ENCODE measurements at places on chromosomes 11 and 22.
A peak's percentile ranks its signal among the peaks of the same experiment; 100 is the strongest.

DNA sequence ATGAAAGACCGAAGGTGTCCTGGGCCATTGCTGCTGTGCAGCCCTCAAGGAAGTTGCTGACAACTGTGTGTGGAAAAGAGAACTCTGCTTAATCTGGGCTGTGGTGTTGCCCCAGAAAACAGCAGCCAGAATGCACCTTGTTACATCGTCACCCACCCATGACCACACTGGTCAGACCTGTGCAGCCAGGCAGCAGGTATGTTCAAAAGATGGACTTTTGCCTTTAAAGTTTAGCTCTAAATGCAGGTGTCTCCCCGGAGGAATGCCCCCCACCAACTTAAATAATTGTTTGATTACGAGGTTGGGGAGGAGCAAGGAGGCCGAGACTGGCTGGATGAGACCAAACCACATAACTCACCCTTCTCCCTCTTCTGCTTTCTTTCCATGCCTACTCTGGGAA lies 15.3 kb upstream of the POLA2 start:
- DNase-seq = no peak

GRCh38 chr11:118142809-118143208 lies 9.8 kb downstream of the SCN4B start:
- DNase-seq = peak; percentile 71

GRCh38 chr11:102983486-102983885 lies 28.0 kb upstream of the MMP13 start:
- no peak for DNase-seq

- DNase-seq = peak; percentile 69
Measured at GRCh38 chr11:128391811-128392210, 195.5 kb downstream of the ETS1 start.

- DNase-seq = no peak
Measured at GRCh38 chr11:85787809-85788760, 22.9 kb downstream of the SYTL2 start.

DNA sequence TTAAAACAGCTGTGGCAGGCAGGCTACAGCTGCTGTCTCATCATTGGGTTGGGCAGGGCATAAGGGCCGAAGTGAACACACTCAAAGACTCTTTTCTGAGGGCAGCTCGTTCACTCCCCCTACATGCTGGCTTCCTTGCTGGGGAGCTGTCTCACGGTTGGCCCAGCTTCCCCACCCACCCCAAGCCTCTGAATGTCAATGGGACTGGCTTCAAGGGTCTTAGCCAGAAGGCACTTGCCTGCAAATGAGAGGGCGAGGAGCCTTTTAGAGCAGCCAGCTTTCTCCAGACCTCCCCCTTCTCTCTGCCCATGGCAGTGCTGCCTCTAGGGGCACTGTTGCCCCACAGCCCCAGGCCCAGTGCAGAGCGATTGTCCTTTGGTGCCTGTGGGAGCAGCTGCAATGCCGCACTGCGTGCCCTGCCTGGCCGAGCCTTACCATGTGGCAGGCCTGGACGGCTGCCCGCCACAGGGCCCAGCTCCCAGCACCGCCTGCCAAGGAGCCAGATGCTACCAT lies 94.7 kb upstream of the RASSF10 start:
- peak; percentile 90 for DNase-seq

DNA sequence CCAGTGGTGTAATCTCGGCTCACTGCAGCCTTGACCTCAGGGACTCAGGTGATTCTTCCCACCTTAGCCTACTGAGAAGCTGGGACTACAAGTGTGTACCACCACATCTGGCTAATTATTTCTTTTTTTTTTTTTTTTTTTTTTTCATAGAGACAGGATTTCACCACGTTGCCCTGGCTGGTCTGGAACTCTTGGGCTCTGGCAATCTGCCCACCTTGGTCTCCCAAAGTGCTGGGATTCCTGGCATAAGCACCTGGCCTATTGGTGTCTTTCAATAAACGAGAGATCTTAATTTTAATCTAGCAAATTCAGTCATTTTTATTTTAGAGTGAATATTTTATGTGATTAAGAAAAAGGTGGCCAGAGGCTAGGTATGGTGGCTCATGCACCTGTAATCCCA lies 40.1 kb downstream of the DGCR2 start:
- no peak for DNase-seq

DNA sequence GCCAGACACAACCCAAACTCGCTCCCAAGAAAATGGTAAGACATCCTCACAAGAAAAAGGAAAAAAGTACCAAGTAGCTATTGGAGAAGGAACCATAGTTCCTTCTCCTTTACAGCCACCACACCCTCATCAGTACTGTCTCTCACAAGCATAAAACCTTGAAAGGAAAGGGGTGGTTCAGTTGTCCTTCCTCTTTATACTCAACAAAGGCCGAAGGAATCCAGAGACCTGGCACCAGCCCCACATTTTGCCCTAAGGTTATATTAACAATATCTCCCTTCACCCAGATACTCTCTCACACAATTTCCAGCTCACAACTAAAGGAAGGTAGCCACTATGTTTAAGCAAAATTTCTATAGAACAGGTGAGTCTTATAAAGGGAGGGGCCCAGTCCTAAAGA lies 8.5 kb downstream of the FHIP1B start:
- DNase-seq = no peak

DNA sequence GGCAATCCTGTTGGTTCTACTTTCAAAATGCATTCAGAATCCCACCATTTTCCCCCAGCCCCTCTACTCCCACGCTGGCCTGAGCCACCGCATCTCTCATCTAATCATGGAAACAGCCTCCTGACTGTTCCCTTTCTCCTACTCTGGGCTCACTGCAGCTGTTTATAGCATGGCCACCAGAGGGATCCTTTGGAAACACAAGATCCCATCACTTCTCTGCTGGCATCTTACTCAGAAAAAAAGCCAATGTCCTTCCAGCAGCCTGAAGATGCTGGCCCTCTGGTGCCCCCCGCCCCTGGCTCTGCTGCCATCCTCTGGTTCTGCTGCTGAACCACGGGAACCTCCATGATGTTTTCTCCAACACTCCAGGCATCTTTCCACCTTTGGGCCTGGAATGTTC lies 11.1 kb downstream of the MS4A8 start:
- DNase-seq = peak; percentile 60

GRCh38 chr11:15852179-15852578 lies 504.2 kb downstream of the SOX6 start:
- no peak for DNase-seq

- no peak for DNase-seq
Measured at GRCh38 chr11:68581439-68581838, 102.9 kb upstream of the GAL start.

GRCh38 chr11:70026726-70027125 lies 51.4 kb upstream of the ANO1 start:
- DNase-seq = peak; percentile 12

DNA sequence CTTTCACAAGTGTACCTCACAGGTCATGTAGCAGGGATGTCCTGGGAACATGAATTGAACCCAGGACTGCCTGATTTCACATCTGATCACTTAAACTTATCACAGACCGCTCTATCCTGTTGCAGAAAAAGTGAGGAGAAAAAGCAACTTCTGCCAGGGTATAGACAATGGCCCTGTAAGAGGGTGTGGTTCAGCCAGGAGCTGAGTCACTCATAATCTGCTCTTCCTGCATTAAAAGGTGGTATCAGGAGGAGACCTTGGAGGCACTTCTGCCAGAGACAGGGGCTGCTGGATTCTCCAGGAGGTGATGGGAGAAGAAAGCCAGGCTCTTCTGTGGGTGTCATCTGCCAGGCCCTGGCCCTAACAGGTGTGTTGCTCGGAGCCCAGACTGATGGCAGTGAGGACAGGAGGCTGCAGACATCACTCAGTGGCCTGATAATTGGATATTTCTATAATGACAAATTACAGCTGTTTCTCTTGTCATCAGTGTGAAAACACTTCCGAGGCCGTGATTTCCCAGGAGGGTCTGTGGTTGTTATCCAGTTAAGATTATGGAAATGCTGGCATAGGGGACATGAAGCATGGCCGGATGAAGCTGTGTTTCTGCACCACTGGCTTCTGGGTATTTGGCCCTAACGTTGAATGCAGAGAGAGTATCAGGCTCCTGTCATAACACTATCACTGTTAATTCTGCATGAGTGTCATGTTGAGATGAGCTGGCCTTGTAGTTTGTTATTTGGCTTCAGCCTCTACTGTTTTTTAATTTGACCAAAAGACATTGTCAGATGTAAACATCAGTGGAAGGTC lies 125.1 kb upstream of the ZBED5 start:
- no peak for DNase-seq

DNA sequence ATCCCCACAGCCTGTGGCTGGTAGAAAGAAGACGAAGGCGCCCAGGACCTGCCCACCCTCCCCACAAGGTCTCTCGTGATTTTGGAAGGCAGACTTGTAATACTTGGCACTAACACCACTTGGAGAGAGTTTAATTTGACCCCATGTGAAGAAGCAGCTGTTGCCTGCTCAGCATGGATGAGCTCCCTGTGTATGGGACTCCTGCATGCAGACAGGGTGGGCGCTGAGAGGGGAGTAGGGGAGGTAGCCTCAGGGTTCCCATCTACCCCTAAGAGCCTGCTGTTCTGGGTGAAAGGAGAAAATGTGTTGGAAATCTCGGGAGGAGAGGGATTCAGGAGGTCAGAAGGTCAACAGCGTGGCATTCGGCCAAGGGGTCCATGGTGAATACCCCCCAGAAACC lies 625.9 kb downstream of the TBC1D22A start:
- DNase-seq = no peak

DNA sequence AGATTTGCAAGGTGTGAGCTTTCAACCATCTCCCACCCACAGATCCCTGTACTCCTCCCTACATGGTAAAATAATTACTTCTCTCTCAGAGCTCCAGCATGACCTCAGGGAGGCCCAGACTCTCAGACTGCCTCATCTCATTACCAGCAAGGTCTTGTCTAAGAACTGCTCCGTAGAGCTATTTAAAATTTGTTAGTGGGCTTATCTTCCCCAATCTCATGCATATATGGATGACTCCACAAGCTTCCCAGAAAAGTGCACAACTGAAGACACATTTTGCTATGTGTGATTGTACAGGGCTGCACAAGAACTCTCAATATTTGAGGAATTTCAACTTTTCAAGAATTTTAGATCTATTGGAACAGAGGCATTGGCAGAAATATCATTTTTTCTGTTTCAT lies 230.3 kb downstream of the CSNK2A3 start:
- no peak for DNase-seq

- DNase-seq = no peak
Measured at GRCh38 chr11:86369668-86370067, 5.0 kb upstream of the CCDC81 start.

DNA sequence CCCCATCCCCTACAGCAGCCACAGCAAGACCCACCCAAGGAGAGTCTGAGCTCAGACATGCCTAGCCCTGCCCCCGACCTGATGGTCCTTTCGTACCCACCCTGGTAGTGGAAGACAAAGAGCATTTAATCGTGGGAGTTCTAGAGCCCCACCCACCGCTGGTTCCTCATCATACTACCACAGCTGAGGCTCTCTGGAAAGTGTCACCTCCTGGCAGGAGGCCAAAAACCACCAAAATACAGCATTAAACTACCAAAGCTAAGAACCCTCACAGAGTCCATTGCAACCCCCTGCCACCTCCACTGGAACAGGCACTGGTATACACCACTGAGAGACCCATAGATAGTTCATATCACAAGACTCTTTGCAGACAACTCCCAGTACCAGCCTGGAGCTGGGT lies 311.1 kb downstream of the TENM4 start:
- DNase-seq = peak; percentile 40

DNA sequence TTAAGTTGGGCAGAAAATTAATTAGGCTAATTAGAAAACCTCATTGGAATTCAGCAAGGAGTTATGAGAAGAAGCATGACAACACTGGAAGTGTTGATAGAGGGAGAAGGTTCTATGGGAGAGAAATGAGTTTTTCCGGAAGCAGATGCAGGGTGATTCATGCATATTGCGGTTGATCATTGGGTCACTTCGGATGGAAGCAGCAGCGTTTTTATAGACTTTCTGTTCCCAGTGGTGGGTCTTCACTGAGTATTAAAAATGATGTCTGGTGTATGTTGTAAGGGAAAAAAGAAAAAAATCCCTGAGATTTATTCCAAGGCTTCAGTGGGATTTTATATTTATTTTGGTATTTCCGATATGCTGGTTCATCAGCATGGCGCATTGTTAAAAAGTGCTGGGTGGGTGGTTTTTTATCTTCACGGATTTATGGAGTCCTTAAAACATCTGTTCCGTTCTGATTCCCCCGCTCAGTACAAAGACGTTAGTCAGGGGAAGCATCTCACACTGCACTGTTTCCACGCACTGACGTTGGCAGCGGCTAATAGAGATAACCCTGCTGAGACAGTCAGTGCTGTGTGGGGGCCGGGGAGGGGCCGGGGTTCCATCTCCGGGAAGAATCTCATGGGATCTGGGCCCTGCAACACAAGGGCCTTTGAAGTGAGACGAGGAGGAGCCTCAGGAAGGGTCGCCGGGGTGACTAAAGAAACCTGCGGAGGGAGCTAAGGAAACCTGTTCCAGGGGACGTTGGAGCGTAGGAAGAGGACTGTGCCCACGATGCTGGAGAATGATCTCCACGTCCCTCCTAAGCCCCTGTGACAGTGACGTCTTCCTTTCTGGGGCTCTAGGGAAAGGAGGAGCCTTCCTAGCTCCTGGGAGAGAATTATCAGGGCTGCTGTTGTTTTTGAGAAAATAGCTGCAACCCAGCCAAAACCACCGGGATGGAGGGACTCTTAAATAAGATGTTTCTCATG lies 390.0 kb downstream of the NTM start:
- peak; percentile 79 for DNase-seq

- DNase-seq = no peak
Measured at GRCh38 chr11:11524436-11525061, 97.3 kb downstream of the GALNT18 start.

GRCh38 chr22:43260331-43261231 lies 73.6 kb upstream of the TTLL12 start:
- DNase-seq = peak; percentile 70

DNA sequence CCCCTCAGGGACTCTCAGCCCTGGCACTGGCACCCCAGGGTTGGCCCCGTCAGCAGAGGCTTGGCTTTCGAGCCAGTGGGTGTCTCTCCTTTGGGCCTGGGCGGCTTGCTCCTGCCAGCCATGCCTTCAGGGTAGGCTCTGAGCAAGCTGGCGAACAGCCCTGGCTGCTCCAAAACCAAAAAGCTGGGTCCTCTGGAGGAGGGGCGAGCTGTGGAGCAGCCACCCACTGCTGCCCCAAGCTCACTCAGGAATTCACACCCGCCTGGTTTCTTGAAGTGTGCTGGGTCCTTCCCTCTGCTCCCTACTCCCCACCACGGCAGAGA lies 6.2 kb downstream of the YDJC start:
- no peak for DNase-seq

- peak; percentile 69 for DNase-seq
Measured at GRCh38 chr22:41526830-41527799, 17.2 kb downstream of the POLR3H start.

DNA sequence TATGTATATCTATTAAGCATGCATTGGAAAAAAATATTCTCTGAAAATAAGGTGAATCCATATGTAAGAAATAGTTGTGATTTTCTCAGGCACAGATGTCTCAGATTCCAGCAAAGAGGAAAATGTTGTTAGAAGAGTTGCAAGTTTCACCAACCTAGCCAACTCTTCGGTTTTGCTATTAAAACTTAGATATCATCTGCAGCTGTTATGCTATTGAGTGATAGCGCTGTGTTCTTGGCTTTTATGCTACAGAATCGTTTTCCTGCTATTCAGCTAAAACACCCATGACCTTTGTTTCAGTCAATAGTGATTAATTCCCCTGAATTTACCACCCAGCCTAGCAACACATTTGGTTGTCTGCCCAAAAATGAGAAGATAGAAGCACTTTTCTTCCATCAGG lies 795.6 kb upstream of the ANO3 start:
- no peak for DNase-seq

GRCh38 chr11:60764879-60765278 lies 8.2 kb downstream of the MS4A15 start:
- no peak for DNase-seq
